CD8-positive, alpha-beta T cell (primary cell): ENCODE measurements at places on chromosomes 1 and 21. TPM values are rescaled to one million over a fixed set of nuclear protein-coding genes. Genes with fewer than 3 reads are reported as not detected.

Gene TNFSF4
- 0.16 TPM for total RNA-seq

- DNase-seq = no peak
Measured at GRCh38 chr21:43925609-43926008, 60.6 kb downstream of the AGPAT3 start.

Gene SLC44A3
- not detected for total RNA-seq

DNA sequence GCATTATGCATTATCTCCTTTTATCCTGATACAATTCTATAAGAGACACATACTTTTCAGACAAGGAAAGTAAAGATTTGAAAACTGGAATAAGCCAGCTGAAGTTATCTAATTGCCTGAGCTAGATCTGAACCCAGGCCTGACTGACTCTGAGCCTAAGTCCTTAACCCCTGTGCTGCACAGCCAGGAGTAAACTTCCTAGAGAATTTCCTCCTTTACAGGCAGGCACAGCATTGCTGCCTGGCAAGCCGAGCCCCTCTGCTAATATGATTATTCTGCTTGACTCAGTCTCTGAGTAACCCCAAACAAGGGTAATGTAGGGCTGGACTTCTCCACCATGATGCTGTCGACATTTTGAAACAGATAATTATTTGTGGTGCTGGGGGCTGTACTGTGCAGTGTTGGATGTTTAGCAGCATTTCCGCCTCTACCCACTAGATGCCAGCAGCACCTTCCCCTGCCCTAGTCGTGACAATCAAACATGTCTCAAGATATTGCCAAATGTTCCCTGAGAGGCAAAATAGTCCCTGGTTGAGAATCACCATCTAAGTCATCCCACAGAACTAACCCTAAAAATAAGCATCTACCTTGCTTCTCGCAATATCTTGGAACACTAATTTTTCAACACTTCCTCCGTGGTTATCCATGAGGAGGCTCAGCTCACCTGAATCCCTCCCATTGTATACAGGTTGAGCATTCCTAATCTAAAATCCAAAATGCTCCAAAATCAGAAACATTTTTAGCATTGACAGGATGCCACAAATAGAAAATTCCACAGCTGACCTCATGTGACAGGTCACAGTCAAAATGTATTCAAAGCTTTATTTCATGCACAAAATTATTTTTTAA lies 18.5 kb downstream of the CAMK1G start:
- no peak for DNase-seq

- no peak for DNase-seq
Measured at GRCh38 chr1:18407166-18408045, 73.3 kb upstream of the KLHDC7A start.

Gene TLR5
- 1.2 TPM for total RNA-seq

Gene ZSWIM5
- total RNA-seq = 1.0 TPM

- no peak for DNase-seq
Measured at GRCh38 chr21:40517646-40518045, 329.3 kb downstream of the DSCAM start.

- no peak for DNase-seq
Measured at GRCh38 chr1:20533635-20534034, 18.7 kb upstream of the FAM43B start.

DNA sequence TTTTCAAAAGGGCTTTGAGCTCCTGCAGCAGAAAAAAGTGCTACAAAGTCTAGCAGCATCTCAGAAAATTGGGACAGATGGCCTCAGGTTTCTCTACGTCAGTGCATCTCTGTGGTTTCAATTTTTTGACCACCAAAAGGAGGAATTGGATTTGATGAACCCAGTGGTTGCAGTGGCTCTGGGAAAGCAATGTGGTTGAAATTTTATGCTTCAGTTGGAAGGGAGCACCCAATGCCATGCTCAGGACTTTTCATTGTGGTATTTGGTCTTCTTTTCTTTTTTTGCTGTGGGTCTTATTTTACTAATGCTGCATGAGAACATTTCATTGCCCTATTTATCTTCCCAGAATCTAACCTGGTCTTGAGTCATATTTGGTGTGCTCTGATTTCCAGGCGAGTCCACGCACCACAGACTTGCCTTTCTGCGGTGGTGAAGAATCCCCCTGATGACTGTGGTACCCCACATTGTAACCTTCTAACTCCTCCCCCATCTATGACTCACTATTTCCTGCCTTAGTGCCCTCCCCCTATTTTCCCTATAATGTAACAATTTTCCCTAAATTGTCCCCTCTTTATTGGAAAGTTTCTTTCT lies 56.7 kb downstream of the S1PR1 start:
- no peak for DNase-seq

Gene PALMD
- not detected for total RNA-seq

- DNase-seq = no peak
Measured at GRCh38 chr1:228410015-228410414, 3.4 kb upstream of the TRIM11 start.

Gene UTS2
- total RNA-seq = 0.31 TPM

GRCh38 chr1:99877568-99877967 lies 27.4 kb downstream of the AGL start:
- DNase-seq = no peak

DNA sequence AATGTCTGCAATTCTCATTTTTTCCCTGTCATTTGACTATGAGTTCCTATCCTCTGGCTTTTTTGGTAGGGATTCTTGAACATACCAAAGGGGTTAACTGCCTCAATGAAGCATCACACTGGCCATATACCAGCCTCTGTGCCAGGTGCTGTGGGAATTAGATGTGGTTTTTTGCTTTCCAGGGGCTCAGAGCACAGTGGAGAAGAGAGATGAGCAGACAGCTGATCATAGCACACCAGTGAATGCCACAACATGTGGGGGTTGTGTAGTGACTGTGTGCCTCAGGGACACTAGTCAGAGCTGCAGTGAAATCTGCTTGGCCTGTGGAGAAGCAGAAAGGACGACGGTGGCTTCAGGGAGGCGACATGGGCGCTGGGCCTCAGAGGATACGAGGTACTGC lies 30.8 kb downstream of the HLX start:
- no peak for DNase-seq

- DNase-seq = peak; percentile 53
Measured at GRCh38 chr1:8463144-8463927, 145.4 kb downstream of the SLC45A1 start.

Gene F13B
- not detected for total RNA-seq

Gene TACSTD2
- total RNA-seq = not detected

Gene PRKCZ
- total RNA-seq = 17.1 TPM

Gene MATN1
- 7.4 TPM for total RNA-seq

GRCh38 chr21:45818904-45819285 lies 162.7 kb upstream of the COL6A1 start:
- peak; percentile 63 for DNase-seq

DNA sequence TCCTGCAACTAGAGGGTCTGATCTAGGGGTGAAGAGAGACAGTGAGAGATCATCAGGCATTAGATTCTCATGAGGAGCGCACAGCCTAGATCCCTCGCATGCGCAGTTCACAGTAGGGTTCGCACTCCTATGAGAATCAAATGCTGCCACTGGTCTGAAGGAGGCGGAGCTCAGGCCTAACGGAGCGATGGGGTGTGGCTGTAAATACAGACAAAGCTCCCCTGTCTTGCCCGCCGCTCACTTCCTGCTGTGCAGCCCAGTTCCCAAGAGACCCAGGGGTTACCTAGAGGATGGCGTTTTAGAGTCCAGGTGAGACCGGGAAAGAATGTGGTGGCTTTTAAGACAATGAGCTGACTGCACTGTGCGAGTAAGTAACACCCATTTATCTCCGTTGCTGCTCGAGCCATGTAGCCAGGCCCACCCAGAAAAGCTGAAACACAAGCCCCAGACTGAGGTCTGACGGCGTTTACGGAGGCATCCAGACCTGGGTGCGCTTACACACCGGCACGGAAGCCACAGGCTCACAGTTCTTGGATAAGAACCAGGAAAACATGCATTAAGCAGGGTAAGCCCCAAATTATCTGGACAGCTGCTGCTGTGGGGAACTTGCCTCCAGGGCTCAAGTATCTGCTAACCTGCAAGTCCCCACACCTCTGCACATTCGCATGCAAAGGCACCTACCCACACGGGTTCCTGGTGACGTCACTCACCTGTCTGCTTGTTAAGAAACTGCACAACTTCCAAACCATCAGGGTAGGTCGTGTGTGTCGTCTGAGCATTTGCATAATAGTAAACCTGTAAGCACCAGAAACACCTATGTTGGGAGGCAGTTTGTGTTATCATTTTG lies 12.5 kb downstream of the TCP10L start:
- DNase-seq = no peak

Gene FNBP1L
- total RNA-seq = 0.35 TPM

DNA sequence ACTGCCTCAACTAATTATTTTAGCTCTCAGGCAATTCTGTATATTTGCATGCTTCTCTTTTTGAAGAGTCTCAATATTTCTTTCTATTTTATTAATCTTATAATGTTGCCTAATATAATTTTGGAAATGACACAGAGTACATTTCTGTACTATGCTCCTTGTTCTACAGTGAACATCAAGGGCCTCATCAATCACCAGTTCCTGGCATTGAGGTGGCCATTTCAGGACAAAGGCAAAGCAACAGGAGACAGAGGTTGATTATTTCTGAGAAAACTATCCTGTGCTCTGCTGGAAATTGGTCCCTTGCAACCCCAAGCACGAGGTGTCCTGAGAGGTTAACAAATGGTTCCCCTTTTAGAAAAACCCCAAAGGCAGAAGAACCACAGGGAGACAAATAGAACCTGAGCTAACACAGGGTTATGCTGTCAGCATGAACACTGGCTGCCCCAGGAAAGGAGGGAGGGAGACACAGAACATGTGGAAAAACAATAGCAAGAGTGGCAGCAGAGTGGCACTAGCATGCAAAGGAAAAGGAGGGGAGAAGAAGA lies 63.9 kb upstream of the VAV3 start:
- no peak for DNase-seq

- peak; percentile 40 for DNase-seq
Measured at GRCh38 chr1:109621379-109622136, 1.9 kb downstream of the AMPD2 start.

Gene TRAF3IP3
- 230 TPM for total RNA-seq

Gene STIL
- total RNA-seq = 1.4 TPM

- no peak for DNase-seq
Measured at GRCh38 chr1:106515375-106515774, 541.1 kb upstream of the PRMT6 start.
